Activated CD8-positive, alpha-beta memory T cell treated with anti-CD3 and anti-CD28 coated beads for 1 hour (primary cell): ENCODE measurements at places on chromosomes 5 and 9.

GRCh38 chr5:151432210-151432609 is 15.2 kb upstream of the SLC36A1 start:
- DNase-seq: no peak

DNA sequence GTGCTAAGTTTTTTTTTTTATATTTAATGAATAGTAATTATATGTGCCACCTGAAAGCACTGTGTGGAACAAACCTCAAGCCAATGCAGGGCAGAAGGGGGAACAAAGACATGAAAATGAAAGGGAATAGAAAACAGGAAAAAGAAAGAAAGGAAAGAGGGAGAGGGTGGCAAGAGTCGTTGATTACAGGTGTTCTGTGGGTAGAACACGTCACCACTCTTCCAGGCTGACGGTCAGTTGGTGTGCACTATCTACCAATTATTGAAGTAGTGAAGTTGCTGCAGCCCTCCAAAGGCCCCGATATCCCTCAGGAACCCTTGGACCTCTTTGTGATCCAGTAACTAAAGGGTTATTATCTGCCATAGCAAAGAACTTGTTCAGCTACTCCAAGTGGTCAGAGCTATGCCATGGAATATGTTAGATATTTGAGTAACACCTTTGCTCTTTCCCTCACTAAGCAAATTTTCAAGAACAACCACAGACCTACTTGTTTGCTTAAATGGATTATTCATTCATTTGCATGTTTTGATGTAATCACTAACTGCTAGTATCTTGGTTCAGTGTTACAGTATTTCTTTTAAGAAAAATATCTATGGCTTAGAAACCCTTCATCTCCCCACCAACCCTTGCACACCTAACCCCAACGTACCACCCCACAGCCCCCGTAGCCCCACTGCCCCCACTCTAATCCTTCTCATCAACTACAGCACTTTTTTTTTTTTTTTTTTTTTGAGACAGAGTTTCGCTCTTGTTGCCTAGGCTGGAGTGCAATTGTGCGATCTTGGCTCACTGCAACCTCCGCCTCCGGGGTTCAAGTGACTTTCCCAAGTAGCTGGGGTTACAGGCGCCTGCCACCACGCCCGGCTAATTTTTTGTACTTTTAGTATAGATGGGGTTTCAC is 31.3 kb downstream of the FYB1 start:
- DNase-seq: no peak

DNA sequence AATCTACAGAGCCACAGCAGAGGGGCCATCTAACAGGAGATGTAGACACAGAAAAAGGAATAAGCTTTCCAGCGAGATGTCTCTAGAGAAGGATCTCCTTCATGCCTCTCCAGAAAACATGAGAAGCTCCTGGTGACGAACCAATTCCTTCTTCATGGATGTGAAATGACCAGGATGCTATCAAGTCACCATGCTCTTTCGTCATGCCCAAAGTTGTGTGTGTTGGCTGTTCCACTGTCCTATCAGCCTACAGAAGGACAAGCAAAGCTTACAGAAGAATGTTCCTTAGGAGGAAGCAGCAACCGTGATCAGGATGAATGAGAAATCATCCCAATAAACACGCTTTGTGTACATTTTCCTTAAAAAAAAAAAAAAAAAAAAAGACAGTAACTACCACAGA is 54.4 kb downstream of the ALDH7A1 start:
- DNase-seq: no peak

DNA sequence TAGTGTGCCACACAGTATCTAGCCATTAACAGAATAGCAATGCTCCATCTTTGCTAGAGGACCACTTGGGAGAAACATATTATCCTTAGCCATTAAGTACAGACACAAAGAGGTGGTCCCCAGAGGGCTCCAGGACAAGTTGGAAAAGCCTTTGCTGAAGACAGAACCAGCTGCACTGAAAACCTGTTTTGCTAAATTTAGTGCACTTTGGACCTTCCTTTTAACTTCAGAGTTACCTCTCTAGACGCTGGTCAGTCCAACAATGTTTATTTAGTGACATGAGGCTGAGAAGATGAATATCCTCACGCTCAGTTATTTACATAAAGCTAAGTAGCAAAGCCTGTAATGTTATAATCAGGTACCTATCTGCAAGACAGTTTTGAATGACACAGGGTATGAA is 265.0 kb upstream of the ZNF608 start:
- DNase-seq: no peak

DNA sequence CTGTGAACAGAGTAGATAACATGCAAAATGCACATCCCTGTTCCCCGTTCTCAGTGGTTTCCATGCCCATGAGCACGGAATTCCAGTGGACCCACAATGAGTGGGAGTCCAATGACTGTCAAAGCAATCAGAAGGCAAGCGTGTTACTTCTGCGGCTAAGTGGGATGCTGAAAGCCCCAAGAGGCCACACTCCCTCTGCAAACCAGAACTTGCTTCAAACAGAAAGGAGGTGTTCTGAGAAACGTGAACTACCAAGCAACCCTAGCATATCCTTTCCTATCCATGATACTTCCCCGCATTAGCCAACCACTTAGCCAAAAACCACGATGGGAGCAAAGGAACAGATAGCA is 21.7 kb upstream of the MVB12B start:
- no peak for DNase-seq

GRCh38 chr9:121736934-121737462 is 85.6 kb downstream of the DAB2IP start:
- no peak for DNase-seq

DNA sequence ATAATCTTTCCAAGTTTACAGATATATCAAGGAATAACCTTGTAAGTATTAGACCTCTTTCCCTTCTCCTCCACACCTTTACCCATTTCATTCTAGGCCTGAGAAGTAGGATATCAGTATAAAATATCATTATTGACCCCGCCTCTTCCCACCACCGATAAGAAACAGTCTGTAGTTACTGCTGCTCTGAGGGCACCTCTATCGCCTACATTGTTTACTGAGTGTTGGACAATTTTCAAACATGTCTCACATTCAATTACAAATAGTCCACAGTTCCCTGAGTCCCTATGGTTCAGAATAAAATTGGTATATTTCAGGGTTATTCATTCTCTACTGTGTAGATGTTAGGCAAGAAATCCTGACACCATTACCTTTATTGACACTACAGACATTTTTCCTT is 73.4 kb downstream of the TEK start:
- no peak for DNase-seq
